ENCODE measurements at places on chromosomes 2 and 18.

- peak; percentile 25 for DNase-seq
Observed at GRCh38 chr2:203722411-203722810, 16.0 kb downstream of the CD28 start.

DNA sequence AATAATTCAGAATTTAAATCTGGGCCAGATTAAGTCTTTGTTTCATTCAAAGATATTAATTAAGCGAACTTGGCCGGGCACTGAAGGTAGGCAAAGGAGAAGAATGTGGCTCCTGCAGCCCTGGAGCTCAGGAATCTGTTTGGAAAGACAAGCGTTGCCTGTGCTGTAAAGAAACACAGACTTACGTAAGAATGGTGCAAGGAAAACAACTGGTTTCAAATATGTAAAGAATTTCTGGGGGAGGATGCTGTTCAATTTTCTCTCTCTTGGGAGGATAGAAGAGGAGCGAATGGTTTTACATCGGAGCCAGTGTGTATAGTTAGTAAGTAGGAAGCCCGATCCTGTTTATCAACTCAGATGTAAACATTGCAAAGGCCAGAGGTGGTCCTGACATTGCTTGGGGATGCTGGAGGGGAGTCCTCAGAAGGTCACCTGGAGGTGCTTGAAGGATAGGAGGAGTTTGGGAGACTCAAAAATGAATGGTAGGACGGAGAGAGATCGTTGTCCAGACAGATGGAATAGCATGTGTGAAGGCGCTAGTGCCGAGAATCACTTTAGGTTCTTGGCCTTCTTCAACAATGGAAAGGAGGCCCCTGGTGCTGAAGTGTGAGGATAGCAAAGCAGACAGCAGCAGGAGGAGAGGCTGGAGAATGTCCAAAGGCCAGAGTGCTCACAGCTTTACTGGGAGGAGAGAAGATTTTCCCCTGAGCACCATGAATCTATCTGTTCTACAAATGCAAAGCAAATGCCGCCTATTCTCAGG lies 456.1 kb downstream of the LPIN1 start:
- DNase-seq: no peak

- DNase-seq: no peak
Observed at GRCh38 chr2:136917411-136917881, 152.1 kb downstream of the THSD7B start.

GRCh38 chr2:232235716-232236115 lies 142.8 kb upstream of the ALPP start:
- DNase-seq: no peak

- no peak for DNase-seq
Observed at GRCh38 chr2:199462956-199463692, 5.4 kb upstream of the SATB2 start.

DNA sequence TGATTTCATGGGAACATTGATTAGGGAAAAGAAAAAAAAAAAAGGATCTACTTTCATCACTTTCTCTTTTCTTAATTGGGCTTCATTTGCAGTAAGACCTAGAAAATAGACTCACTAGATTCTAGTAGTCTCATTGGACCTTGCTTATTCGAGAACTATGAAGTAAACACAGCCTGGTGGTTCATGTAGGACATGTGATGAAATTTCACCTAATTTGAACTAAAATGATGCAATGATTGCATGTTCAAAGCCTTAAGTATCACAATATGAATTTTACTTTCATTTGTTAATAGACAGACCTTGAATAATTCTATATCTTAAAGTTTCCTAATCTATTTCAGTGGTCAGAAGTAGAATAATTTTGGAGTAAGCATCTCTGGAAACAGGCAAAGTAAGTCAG lies 688.9 kb upstream of the NRXN1 start:
- no peak for DNase-seq

GRCh38 chr2:74130211-74130995 lies 17.3 kb downstream of the BOLA3 start:
- DNase-seq: no peak

GRCh38 chr2:5982903-5983265 lies 290.7 kb downstream of the SOX11 start:
- no peak for DNase-seq

- no peak for DNase-seq
Observed at GRCh38 chr2:235894839-235895238, 273.3 kb downstream of the GBX2 start.

GRCh38 chr2:218180467-218181114 lies 13.8 kb upstream of the CXCR1 start:
- DNase-seq: no peak

DNA sequence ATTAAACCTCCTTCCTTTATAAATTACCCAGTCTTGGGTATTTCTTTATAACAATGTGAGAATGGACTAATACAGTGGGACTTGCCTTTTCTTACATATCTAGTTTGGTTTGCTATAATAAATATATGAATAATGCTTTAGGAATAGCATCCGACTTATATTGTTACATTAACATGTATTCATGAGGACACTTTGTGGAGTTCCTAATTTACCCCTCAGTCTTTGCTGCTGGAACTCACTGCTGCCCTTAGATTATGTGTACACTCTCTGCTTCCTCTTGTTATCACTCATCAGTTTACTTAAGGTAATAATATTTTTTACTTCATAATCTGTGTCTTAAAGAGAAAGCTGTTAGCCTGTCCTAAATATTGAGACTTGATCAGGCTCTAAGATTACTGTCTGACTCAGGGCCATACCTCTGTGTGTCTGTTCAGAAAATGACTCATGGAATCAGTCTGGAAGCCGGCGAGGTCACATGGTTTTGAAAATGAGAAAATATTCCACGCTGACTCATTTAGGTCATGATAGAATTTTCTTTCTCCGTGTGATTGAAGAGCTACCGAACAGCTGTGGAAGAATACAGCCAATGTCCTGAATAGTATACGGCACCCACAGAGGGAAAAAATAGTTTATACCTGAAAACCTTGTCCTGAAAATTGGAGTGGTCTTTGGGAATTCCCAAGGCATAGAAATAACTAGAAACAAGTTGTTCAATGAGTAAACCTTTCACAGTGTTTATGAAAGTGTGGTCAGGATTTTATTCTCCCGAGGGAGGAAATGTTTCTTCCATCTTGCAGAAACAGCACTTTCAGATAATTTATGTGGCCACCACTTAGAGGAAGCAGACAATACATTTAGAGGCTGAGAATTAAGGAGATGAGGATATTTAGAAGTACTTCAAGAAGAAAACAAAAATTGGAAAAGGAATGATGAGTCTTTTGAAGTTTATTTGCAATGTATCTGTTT lies 156.4 kb downstream of the DSEL start:
- peak; percentile 59 for DNase-seq

- DNase-seq: no peak
Observed at GRCh38 chr2:46562451-46562840, 83.1 kb downstream of the TMEM247 start.

DNA sequence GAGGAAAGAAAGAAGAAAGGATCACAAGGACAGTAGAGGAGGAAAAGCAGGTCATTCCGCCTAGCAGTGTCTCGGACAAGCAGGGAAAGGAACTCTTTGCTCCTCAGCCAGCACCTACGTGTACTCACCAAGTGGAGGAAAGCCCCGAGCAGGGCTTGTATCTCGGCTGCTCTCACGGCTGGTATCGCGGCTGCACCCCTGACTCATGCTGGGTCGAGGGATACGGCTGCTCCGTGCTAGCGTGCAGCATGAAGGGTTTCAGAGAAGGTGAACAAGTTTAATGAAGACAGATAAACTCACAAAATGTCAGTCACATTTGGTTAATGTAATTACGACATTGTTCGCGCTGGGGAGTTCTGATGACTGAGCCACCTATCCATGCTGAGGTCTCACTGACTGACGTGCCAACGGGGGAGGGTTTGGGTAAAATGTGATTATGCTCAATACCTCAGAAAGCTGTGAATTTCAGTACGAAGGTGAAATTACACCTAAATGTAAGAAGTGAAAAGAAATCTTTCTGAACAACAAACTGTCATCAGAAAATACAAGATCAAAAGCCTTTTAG lies 112.1 kb upstream of the RNU4ATAC start:
- no peak for DNase-seq

DNA sequence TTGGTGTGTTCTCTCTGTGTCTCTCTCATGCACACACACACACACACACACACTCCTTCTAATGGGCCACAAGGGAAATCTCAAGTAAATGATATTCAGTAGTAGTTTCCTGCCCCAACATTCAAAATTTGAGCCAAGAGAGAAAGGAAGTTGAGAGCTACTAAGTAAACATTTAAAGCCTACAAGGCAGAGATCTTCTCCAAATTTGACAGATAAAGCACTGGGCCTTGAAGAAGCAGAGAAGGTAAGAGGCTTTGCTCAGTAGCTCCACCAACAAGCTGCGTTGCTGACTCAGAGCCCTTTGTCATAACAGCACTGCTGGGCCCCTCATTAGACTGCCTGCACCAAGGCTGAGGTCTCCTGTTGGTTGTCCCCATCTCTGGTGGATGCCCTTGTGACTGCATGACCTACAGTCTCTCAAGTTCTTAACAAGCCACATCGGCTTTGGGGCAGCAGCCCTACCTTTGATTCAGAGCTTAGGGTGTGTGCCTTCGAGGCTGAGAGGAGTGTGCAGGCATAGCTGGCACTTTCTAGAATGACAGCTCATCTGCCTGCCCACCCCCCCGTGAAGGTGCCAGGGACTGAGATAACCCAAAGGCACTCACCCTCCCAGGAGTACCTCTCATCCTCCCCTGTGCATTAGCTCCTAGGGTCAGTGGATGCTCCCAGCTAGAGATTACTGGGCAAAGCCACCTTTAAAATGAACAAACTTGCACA lies 32.3 kb upstream of the NEB start:
- no peak for DNase-seq

- no peak for DNase-seq
Observed at GRCh38 chr2:53378791-53379190, 388.8 kb upstream of the CHAC2 start.

DNA sequence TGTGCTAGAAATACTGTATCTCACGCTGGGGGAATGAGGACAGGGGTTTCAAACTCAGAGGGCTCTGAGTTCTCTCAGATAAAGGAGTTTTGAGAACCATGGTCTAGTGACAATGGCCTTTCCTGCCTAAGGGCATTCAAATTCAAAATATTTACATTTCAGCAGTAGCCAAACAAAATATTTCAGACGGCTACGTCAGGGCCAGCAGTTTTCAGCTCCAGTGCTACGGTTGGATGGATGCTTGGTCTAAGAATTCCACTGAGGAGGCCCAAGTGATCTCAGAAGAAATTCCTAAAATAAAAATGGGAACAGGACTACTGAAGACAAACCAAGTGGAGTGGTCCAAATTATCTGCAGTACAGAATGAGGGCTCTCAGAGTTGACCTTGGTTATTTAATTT lies 41.1 kb upstream of the SCG2 start:
- no peak for DNase-seq

DNA sequence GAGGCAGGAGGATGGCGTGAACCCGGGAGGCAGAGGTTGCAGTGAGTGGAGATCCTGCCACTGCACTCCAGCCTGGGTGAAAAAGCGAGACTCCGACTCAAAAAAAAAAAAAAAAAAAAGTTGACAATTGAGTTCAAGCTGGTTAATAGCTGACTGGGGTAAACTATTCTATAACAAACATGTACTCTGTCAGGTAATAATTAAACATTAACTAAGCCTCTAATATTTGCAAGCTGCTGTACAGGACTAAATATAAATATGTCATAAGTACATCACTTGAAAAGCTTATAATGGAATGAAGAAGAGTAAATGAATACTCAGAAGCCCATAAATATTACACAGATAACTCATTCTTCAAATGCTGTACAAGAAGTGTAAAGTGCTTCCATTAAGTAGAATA lies 190.4 kb upstream of the CRIM1 start:
- DNase-seq: no peak

- no peak for DNase-seq
Observed at GRCh38 chr2:162197069-162197825, 45.2 kb upstream of the GCG start.

GRCh38 chr2:42089340-42089925 lies 41.6 kb downstream of the PKDCC start:
- no peak for DNase-seq

GRCh38 chr2:159939946-159940345 lies 122.5 kb downstream of the PLA2R1 start:
- no peak for DNase-seq

DNA sequence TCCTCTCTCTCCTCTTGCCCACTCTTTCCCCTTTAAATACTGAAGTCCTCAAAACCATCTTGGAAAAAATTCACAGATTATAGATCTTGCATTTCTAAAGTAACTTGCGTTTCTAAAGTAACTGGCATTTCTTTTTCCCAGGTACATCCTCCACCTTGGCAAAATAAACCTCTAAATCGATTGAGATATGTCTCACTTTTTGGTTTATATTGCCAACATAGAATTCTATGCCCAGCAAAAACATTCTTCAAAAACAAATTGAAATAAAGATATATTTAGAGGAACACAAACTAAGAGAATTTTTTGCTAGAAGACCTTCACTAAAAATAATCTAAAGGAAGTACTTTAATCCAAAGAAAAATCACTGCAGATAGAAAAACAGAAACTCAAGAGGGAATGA lies 122.5 kb upstream of the RBMS1 start:
- DNase-seq: no peak

DNA sequence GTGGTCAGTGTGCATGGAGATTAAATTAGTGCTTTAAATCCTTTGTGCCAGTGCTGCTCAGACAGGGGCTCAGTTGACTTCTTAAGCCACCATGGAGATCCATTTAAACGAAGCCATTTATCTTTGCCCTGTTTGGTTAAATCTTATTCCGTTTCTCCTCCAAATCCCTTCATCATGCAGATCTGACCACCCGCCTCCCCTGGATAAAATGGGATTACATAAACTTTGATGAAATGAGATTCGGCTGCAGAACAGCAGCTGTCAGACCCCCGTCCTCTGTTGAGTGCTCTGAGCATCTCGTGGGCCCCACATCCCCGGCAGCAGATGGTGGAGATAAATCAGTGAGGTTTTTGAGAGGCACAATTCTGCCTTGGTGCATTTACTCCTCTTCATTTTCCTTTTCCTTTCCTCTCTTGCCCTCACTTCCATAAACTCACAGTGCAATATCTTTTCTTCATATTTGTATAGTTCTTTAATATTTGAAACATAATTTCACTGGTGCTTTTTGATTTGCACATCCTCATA lies 84.4 kb upstream of the TWIST2 start:
- DNase-seq: no peak

DNA sequence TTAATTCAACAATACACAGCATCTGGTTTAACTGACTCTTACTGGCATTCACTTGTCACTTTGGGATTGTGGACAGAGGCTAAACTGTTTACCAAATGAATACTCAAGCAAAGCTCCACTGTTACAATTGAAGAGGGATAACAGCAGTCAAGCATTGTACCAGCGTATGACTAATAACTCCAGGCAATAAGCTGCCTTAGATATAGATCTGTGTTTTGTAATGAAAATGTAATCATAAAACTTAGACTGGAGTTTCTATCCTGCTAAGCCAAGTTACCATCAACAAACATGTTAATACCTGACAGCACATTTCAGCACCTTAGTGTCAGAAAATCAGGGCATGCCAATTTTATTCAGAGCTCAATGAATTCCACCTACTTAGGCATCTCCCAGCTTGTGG lies 889.5 kb downstream of the EPHA4 start:
- no peak for DNase-seq

DNA sequence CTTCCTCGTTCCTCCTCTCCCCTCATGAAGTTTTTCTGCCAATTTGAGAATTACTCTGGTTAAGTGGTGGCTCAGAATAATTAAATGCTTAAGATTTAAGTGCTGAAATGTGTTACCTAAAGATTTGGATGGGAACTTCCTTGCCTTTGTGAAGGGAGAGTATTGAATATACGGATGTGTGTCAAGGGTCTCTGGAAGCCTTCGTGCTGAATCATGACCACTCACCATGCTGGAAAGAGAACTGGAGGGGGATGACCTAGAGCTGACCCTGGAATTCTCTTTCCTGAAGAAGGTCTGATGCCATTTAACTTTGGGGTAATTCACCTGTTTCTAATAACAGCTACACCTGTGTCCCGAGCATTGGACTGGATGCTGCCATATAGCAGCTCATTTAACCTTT lies 2.2 kb downstream of the MOCOS start:
- DNase-seq: no peak
